ENCODE measurements at places on chromosomes 6 and 20.

DNA sequence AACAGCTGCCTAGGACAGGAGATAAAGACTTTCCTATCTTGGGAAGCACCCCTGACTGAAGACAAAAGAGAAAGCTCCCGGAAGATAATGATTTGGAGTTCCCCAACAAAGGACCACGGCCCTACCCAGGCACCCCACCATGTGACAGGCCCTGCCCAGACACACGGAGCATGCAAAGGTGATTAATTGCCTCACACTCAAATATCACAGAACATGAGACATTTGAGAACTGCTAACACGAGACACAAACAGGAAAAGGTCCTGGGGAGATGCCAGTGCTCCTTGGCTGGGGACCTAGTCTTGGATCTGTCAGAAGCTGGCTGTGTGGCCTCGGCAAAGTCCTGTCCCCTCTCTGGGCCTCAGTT, 82.5 kb upstream of the PTPN1 start:
- DNase-seq: no peak

- no peak for DNase-seq
These were observed 149.7 kb downstream of the PRL start for GRCh38 chr6:22146931-22147701.

- no peak for DNase-seq
These were observed 70.4 kb upstream of the CDYL start for GRCh38 chr6:4705809-4706208.

- no peak for DNase-seq
These were observed 12.1 kb downstream of the CLDN20 start for GRCh38 chr6:155275808-155276480.

GRCh38 chr20:48092596-48093280, 307.5 kb upstream of the SULF2 start:
- DNase-seq: no peak

DNA sequence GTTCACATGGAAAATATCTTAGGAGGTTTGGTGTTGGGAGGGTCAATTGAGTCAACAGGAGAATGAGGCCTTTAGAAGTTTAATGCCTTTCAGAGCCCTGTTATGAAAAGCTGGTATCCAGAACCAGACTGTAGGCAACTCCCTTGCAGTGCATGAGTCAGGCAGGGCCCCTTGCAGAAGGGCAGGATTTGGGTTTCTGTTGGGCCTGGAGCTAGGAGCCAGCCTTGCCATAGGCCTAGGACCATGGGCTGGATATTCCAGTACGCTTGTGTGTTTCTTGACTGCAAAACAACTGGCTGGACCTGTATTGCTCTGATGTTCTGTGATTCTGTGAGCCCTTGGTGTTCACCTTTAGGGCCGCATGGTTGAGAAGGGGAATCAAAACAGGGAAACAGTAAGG, 350.9 kb upstream of the PRND start:
- no peak for DNase-seq

GRCh38 chr6:144123421-144123820, 26.9 kb upstream of the STX11 start:
- no peak for DNase-seq

GRCh38 chr6:155066361-155066760, 71.2 kb downstream of the TIAM2 start:
- no peak for DNase-seq

GRCh38 chr6:37209461-37210205, 39.7 kb downstream of the PIM1 start:
- DNase-seq: peak; percentile 65

DNA sequence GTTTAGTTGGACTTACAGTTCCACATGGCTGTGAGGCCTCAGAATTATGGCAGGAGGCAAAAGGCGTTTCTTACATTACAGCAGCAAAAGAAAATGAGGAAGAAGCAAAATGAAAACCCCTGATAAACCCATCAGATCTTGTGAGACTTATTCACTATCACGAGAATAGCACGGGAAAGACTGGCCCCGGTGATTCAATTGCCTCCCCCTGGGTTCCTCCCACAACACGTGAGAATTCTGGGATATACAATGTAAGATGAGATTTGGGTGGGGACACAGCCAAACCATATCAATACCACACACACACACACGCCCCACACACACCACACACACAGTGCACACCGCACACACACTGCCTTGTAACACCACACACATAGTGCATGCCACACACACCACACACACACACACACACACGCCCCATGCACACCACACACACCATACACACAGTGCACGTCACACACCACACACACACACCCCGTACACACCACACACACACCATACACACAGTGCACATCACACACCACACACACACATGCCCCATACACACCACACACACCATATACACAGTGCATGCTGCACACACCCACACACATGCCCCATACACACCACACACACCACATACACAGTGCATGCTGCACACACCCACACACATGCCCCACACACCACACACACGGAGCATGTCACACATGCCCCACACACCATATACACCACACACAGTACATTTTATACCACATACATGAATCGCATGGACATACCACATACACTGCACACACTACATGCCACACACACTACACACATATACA, 310.5 kb downstream of the TAF4 start:
- DNase-seq: no peak

DNA sequence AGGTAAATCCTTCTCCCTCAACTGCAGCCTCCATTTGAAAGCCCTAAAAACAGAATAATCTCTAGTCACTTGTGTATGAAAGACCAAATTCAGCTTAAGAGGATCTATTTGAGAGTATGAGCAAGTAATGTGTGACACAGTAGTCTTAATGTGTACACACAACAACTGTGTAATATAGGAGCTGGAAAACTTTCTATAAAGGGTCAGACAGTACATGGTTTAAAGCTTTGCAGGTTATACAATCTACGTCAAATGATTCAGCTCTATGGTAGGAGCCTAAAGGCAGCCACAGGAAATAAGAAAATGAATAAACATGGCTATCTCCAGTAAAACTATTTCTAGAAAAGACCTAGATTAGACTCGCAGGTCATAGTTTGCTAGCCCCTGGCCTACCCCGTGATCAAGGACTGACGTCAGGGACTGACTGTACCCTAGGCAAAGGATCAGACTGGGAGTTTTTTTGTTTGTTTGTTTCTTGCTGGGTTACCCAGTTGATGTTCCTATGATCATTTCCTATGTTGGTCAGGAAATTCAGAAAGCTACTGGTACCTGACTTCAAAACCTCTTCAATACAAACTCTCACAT, 39.7 kb downstream of the BTBD9 start:
- DNase-seq: no peak

GRCh38 chr6:5260111-5260620, 584 bp downstream of the LYRM4 start:
- DNase-seq: peak; percentile 82

- DNase-seq: no peak
These were observed 21.3 kb downstream of the LAMA5 start for GRCh38 chr20:62345681-62346370.

GRCh38 chr20:56636716-56637115, 7.6 kb downstream of the TFAP2C start:
- DNase-seq: no peak

DNA sequence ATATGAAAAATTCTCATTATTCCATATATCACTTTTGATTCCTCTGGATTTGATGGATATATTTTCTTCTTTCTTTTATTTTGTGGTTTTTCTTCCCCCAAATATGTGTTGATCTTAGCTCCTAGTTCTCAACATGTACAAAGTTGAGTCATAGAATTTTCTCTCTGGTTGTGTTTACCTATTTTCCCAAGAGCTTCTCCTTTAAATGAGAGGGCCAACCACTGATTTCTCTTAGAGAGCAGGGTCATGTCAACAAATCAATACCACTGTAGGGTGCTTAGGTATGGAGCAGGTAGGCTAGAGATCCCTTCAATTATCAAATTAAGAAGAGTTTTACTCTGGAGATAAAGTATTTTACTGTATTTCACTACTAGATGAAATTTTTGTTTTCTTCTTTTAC, 145.7 kb downstream of the BMP5 start:
- DNase-seq: no peak

GRCh38 chr6:113526995-113527394, 330.1 kb upstream of the MARCKS start:
- DNase-seq: no peak

- no peak for DNase-seq
These were observed 13.8 kb downstream of the SYNGAP1 start for GRCh38 chr6:33433544-33434191.

DNA sequence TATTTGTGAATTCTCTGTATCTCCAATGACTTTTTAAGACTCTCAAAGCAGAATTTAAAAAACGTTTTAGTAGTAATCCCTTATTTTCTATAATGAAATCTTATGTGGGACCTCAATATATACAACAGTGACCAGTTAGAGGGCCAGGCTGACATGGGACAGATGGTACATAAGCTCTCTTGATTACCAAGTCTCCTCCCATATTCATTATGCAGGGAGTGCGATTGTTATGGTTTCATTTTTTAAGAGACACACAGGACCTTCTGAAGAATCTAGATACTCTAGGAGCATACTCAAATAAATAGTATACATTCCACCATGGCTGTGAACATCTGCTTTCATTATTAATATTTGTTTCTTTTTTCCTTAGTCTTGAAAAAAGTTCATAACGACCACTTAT, 43.5 kb downstream of the GCLC start:
- DNase-seq: no peak

- no peak for DNase-seq
These were observed 75.8 kb downstream of the PSMG4 start for GRCh38 chr6:3334555-3334954.

DNA sequence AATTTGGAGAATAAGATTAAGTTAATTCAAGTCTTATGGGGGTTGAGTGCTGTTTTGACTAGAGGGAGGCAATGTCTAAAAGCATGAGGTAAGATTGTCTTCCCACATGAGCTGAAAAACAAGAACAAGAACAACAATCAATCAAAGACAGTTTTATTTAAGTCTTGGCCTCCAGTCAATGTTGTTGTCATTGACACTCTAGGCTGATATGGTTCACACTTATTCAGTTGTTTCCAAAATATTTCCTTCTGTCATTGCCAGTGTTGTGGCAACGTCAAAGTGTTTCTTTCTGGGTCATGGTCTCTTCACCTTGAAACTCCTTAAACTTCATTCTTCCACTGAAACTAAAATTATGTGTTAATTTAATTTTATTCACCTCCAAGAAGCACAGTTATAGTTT, 72.4 kb downstream of the GRIK2 start:
- no peak for DNase-seq

DNA sequence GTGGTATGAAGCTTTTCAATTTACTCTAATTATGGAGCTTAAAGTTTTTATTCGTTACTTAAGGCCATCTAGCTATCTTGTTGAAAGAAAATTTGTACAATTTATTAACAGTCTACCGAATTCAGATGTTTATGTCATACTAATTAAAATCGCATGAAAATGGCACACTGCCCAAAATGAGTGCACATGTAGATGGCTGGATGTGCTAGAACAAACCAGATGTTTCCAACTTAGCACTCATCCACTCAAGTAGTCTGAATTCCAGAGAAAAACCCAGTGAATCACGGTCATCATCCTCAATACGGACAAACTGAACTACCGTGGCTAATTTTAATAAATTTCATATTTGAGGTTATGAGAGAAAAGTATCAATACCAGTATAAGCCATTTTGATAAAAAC, 70.4 kb downstream of the COL12A1 start:
- no peak for DNase-seq

DNA sequence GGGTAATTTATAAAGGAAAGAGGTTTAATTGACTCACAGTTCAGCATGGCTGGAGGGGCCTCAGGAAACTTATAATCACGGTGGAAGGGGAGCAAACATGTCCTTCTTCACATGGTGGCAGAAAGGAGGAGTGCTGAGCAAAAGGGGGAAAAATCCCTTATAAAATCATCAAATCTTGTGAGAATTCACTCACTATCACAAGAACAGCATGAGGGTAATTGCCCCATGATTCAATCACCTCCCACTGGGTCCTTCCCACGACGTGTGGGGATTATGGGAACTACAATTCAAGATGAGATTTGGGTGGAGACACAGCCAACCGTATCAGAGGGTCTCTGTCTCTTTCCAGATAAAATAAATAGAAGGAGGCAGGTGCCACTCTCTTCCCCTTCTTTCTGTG, 48.7 kb downstream of the TNFAIP3 start:
- DNase-seq: no peak

DNA sequence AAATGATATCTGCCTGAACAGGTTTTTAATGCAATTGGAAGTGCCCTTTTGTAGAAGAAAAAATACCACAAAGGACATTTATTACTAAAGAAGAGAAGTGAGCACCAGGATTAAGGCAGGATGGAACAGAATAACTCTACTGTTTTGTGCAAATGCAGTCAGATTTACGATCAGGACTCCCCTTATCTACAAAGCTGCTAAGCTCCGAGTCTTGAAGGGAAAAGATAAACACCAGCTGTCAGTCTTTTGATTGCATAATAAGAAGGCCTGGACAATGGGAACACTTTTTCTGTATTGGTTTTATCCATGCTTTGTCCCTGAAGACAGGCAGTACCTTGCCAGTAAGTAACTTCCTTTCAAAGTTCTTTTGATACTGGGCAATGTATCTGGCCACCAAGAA, 797.9 kb upstream of the SLC35B3 start:
- DNase-seq: no peak

DNA sequence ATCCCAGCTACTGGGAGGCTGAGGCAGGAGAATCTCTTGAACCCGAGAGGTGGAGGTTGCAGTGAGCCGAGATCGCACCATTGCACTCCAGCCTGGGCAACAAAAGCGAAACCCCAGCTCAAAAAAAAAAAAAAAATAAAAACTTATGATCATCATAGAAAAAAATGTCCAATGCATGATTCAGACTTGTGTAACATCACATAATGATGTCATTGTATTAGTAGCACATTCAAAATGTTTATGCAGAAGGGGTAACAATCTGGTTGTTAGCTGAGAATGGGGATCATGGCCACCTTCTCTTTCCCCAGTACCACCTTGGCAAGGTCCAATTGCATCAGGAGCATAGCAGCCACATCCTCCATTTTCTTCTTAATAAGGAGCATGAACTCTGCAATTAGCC, 137.6 kb upstream of the MARCKS start:
- no peak for DNase-seq

- DNase-seq: peak; percentile 50
These were observed 96.7 kb downstream of the TOX2 start for GRCh38 chr20:44011251-44011940.

GRCh38 chr6:152478377-152479010, 158.7 kb downstream of the SYNE1 start:
- DNase-seq: no peak

- no peak for DNase-seq
These were observed 67.1 kb downstream of the ELOVL5 start for GRCh38 chr6:53281518-53282215.

GRCh38 chr6:37047689-37048402, 42.4 kb downstream of the FGD2 start:
- DNase-seq: no peak

- DNase-seq: peak; percentile 95
These were observed at the start of gene NAA20 for GRCh38 chr20:20017001-20017843. Gene NAA20 (plus strand): TSS chr20:20017362. CDS start chr20:20017397, 35 bp downstream.
